ENCODE measurements at places on chromosomes 6 and 20. TPM values are rescaled to one million over a fixed set of nuclear protein-coding genes. Genes with fewer than 3 reads are reported as not detected.

DNA sequence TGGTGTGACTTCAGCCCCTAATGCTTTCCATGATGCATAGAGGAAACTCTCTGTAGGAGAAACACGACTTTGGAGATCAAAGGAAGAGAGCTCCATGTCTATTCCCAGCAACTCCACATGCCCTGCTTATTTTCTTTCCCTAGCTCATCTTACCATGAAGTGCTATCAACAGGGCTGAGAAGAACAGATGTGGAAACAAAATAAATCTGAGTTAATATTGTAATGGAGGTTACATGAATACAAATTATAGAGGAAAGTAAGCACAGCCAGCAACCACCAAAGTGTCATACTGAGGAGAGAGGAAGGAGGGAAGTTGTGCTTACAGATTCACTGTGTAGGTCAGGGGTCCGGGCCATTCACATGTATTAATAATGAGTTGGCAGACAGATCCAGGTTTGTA lies 157.5 kb downstream of the RFPL4B start:
- DNase-seq = no peak

DNA sequence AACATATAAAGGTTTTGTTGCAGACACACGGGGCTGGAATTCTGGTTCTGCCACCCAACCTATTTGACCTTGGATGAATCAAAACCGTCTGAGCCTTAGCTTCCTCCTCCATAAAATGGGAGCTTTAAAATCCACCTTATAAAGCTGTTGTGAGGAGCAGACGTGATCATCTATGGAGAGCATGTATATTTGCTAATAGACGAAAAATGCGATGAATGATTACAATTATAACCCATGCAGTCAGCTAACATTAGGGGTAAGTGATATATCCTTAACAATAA lies 586 bp upstream of the NUP153 start:
- DNase-seq = no peak

The IL20RA gene
- total RNA-seq = 1.1 TPM

The PTK6 gene
- 0.12 TPM for total RNA-seq

Data from omental fat pad (tissue), 4 donors.